ENCODE measurements at places on chromosomes 3 and 15. TPM values are rescaled to one million over a fixed set of nuclear protein-coding genes. Genes with fewer than 3 reads are reported as not detected.

CACNA1D gene
- total RNA-seq, result 1.4 TPM

ZWILCH gene
- total RNA-seq, result 23.7 TPM

DOCK3 gene
- total RNA-seq, result 0.02 TPM

HRG gene
- total RNA-seq, result not detected

RLBP1 gene
- not detected for total RNA-seq

AGBL1 gene
- not detected for total RNA-seq

Data from H4 (cell line).